Retinal pigment epithelial cell (primary cell): ENCODE measurements at places on chromosomes 1 and 21.

GRCh38 chr1:205933671-205934618 is 9.3 kb downstream of the SLC26A9 start:
- no peak for DNase-seq

- no peak for DNase-seq
These were observed 50.3 kb upstream of the COA6 start for GRCh38 chr1:234322979-234323378.

GRCh38 chr1:181152892-181153633 is 64.6 kb downstream of the IER5 start:
- peak; percentile 82 for DNase-seq

GRCh38 chr21:41653243-41653953 is 113.5 kb downstream of the RIPK4 start:
- DNase-seq = no peak

DNA sequence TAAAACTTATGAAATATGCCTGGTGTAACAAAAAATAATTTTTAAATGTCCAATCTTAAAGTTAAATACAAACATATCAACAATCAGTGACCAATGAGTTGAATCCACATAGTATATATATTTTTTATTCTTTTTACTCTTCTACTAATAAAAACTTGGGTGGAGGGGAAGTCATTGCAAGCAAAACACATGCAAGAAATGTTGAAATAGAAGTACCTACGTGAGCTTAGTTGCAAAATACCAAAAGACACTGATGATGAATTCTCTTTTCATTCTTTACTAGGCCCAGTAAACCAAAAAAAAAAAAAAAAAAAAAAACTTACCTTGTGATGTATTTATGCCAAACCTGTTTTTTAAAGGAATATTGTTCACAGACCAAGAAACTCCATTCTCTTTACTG is 26.4 kb upstream of the PLA2G4A start:
- DNase-seq = no peak

DNA sequence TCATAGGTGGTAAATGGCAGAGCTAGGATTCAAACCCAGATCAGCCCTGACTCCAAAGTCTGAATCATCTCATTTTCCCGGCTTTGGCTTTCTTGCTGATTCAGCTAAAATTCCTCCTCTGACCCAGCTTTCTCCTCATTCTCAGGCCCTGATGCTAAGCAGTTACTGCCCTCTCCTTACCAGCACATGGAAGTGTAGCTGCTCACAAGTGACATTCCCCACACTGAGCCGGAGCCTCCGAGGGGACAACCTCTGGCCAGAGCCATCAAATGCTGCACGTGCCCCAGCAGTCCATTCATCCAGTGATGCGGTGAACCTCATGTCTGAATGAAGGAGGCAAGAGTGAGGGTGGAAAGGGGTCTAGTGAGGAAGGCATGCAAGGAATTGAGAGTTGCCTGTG is 11.1 kb downstream of the ITGA10 start:
- DNase-seq = no peak

- DNase-seq = no peak
These were observed at the start of gene NCMAP for GRCh38 chr1:24555591-24556413. NCMAP (plus strand) TSS chr1:24556087; CDS start chr1:24595431, 39,344 bp downstream.

- DNase-seq = no peak
These were observed 163.3 kb downstream of the SLC35F3 start for GRCh38 chr1:234067581-234068337.

DNA sequence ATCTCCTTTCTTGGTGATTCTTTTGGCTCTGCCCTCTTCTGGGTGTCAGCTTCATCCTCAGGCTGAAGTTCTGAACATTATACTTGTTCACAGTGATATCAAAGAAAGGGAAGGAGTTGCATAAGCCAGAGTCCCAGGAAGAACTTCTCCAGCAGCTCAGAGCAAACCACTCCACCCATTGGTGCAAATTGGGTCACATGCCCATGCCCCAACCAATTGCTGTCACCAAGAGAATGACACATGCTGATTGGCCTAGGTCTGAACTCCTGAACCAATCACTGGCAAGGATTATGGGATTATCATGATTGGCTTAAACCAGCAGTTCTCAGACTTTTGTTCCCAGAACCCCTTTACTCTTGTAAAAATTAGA is 256.5 kb upstream of the TMEM51 start:
- DNase-seq = no peak

DNA sequence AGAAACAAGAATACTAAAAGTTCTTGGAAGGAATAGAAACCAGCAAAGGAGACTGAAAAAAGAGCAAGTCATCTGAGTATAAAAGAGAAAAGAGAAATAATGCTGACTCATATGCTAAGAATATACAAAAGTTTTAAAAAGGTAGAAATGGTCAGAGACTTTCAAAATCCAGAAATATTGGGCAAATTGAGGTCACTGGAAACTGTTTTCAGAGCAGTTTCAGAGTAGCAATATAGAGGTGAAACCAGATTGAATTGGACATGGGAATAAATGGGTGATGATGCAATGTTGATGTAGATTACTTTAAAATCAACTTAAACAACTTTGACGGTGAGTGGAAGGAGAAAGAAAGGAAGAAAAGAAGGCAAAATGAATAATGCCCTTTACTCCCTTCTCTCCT is 1.8 kb upstream of the RPS6KC1 start:
- DNase-seq = no peak

GRCh38 chr1:84688463-84689061 is 1.7 kb downstream of the SSX2IP start:
- no peak for DNase-seq

- no peak for DNase-seq
These were observed 74.2 kb downstream of the UBE4B start for GRCh38 chr1:10106756-10107475.
